Stimulated activated CD8-positive, alpha-beta memory T cell treated with anti-CD3 and anti-CD28 coated beads, Interleukin-15, amount 100 ng/mL, for 48 hours (primary cell): ENCODE measurements at places on chromosomes 11 and 22.

DNA sequence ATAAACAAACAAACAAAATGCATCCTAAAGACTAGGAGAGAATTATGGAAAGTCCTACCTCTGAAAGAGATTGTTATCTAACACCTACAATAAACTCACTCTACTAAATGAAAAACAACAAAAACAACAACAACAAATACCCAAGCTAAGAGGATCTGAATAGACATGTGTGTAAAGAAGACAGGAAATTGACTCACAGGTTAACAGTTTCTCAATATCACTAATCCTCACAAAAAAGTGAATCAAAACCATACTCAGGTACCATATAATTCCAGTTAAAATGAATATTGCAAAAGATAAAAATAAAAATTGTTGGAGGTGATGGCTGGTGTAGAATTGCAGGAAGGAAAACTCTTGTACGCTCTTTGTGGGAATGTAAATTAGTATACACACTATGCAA, 110.4 kb upstream of the TOP3B start:
- no peak for DNase-seq

DNA sequence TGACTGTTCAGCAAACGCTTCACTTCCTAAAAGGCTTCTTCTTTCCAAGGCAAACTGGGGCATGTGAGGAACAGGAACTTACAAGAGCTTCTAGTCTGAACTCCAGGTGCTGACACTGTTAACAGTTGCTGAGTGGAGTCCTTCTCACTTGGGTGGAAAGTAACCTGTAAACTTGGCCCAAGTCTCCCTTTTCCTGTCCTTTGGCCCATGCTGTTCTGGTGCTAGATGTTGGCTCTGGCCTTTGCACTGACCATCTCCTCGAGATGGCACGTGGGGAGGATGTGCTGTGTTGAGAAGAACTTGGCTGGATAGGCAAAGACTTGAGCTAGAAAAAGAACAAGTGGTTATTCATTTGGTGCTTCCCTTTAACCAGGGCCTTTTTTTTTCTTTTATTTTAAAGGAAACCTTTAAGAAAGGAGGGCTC, 53.6 kb downstream of the PTPRJ start:
- no peak for DNase-seq

DNA sequence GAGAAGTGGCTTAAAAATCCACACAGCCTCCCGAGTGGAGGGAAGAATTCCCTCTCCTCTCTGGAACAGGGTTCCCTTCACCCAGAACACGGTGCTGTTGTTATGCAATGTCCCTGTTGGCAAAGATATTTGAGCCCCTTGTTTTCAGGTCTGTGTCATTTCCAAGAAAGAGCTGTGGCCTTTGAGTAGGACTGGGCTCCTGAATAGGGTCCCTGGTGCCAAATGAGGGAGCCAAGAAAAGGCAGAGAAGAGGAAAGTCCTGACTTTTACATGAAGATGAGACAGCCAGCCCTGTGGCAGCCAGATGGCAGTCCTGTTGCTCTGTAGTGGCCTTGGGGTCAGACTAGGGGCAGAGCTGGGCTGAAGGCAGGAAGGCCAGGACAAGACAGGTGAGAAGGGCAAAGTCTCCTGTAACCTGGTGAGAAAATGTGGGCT, 51.2 kb upstream of the ELF5 start:
- DNase-seq, result no peak

DNA sequence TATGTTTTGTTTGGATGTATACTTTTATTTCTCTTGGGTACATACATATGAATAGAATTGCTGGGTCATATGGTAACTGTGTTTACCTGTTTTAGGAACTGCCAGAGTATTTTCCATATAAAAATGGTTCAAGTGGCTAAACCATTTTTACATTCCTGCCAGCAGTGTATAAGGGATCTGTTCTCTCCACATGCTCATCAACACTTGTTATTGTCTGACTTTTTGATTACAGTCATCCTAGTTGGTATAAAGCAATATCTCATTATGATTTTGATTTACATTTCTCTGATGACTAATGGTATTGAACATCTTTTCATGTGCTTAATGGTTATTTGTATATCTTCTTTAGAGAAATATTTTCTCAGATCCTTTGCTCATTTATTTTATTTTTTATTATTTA, 104.2 kb upstream of the RRM1 start:
- DNase-seq, result no peak

- DNase-seq, result peak; percentile 64
Observed at GRCh38 chr11:85810871-85811611, at the start of gene SYTL2. Gene SYTL2 (minus strand): TSS chr11:85811141. CDS start chr11:85757725, 53,416 bp downstream.

GRCh38 chr11:61357233-61357893, 4.3 kb downstream of the CYB561A3 start:
- no peak for DNase-seq

GRCh38 chr11:705646-706438, at the start of gene EPS8L2:
Gene EPS8L2 (plus strand): TSS chr11:706231. CDS start chr11:709408, 3,177 bp downstream.
- DNase-seq, result no peak

- no peak for DNase-seq
Observed at GRCh38 chr11:133175103-133175502, 357.2 kb downstream of the OPCML start.

GRCh38 chr22:20899827-20900423, 17.3 kb upstream of the CRKL start:
- DNase-seq, result no peak

DNA sequence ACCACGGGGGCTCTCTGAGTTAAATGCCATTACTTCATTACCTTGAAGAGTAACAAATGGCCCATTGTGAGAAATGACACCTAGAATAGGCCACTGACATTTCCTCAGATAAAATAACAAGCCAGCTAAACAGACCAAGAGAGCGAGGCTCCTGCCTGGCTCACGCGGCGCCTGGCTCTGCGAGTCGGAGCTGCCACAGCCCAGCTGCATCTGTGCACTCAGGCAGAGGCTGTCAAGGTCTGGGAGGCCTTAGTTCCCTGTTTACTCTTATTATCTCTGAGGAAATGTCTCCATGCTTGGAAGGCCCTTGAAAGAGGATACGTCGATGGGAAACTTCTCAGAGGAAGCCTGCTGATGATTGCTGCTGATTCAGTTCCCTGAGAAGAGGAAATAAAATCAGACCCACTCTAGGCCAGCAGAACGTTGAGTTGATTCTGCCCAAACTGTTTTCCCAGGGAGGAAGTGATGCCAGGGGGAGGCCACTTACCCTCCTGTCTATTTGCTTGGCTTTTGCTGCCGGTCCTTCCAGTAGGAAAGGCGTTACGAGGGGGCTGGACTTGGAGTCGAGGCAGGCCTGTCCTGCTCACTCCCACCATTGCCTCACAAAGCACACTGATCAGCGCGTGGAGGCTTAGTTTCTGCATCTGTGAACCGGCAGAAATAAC, 208.8 kb downstream of the TBC1D22A start:
- no peak for DNase-seq

DNA sequence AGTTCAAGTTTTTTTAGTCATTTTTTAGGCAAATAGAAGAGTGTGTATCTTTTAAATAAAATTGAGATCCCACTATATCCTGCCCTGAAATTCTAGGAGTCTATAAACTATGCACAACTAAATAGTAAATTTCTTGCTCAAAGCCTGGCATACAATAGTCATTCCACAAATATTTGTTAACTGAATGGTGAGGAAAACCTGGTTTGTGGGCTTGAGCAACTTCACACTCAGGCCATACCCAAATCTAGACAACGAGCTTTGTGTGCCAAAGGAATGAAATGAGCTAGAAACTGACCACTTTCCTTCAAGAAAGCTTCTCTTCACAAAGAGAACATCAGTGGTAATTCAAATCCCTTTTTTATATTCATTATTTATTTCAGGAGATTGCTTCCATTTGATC, 39.6 kb upstream of the AMOTL1 start:
- DNase-seq, result no peak

- DNase-seq, result no peak
Observed at GRCh38 chr11:117888139-117888566, 11.7 kb upstream of the FXYD6 start.

DNA sequence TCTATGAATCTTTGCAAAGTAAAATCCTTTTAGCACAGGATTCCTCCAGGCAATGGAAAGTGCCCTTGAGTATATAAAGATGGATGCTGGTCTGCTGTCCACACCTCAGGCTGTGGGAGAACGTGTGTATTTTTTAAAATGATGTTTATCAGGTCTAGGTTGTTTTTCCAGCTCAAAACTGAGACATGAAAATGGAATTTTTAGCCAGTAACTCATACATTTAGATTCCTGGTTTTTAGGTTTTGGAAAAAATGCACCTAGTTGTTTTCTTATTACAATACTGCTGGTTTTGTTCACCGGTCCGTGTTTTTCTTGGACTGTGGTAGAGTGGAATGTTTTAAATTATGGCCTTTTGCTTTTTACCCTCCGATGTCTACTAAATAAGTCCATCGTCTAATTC, 554.7 kb downstream of the SOX6 start:
- DNase-seq, result no peak

DNA sequence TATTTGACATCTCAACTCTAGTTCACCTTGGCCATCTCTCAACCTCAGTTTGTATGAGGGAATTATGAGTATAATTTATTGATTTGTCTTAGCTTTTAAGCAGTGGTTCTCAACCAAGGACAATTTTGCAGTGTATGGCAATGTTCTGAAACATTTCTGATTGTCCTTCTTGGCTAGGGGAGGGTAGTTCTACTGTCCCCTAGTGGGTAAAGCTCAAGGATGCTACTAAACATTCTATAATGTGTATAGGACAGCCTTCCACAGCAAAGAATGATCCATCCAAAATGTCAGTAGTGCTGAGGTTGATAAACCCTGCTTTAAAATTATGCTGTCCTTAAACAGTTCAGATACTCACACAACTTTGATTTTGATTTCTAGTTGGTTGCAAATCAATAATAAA, 78.1 kb upstream of the ALKBH3 start:
- no peak for DNase-seq

- DNase-seq, result no peak
Observed at GRCh38 chr22:30212996-30213441, 33.5 kb downstream of the LIF start.

GRCh38 chr11:118870396-118871343, 13.0 kb upstream of the CXCR5 start:
- DNase-seq, result no peak

GRCh38 chr22:46039535-46039934, 62.6 kb upstream of the WNT7B start:
- DNase-seq, result no peak

DNA sequence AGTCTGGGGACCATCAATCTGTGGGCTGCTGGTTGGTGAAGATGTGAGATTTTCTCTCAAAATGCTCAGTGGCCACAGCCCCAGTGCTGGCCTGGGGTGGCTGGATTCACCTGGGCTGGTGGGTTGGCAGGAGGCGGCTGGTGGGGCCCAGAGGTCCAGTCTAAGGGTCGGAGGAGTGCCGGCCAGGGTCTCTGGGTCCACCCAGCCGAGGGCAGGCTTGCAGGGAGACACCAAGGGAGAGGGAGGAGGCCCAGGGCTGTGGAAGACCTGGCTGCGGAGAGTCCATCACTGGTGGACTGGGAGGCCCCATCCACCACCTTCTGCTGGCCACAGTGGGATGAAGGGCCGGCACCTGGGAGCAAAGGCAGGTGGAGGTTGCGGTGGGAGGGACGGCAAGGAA, 582 bp upstream of the SHANK3 start:
- no peak for DNase-seq

DNA sequence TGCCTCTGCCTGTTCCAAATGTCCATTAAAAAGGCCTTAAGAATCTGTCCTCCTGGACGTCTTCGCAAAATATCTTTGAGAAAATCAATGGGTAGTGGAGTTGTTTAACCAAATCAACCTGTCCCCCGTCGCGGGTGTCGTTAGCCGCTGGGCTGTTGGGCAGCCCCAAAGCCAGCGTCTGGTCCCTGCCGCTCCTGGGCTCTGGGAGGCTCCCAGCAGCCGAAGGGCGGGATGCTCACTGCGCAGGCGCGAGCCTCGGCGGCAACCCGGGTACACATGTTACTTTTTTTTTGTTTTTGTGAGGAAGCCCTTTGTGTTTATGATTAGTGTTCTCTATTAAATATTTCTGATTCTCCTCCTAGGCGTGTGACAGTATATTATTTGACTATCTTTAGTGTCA, 12.6 kb downstream of the MMP10 start:
- DNase-seq, result no peak

- DNase-seq, result no peak
Observed at GRCh38 chr22:49299821-49300231, 527.8 kb downstream of the BRD1 start.

- no peak for DNase-seq
Observed at GRCh38 chr11:112658431-112658878, 302.8 kb upstream of the NCAM1 start.

DNA sequence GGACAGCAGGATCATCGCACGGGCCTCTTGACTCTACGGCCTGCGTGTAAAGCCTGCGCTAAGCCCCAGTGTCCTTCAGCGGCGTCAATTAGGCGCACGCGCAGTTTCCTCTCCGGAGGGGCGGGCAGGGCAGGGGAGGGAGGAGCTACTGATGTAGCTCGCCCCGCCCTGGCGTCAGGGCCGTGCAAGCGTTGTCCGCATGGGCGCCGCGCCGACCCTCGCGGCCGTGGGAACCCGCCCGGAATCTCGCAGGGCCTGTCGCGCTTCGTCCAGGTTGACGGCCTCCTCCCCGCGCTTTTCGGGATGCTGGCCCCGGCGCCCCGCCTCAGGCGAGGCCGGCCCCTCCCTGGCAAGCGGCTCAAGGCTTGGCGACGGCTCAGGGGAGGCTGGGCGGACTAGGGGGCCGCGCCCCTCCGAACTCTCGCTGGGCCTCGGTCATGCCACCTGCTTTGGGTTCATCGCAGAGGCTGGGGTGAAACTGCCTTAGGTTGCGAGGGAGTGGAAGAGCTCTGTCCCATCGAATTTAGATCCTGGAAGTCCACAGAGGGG, 61.1 kb downstream of the ST3GAL4 start:
- peak; percentile 56 for DNase-seq

DNA sequence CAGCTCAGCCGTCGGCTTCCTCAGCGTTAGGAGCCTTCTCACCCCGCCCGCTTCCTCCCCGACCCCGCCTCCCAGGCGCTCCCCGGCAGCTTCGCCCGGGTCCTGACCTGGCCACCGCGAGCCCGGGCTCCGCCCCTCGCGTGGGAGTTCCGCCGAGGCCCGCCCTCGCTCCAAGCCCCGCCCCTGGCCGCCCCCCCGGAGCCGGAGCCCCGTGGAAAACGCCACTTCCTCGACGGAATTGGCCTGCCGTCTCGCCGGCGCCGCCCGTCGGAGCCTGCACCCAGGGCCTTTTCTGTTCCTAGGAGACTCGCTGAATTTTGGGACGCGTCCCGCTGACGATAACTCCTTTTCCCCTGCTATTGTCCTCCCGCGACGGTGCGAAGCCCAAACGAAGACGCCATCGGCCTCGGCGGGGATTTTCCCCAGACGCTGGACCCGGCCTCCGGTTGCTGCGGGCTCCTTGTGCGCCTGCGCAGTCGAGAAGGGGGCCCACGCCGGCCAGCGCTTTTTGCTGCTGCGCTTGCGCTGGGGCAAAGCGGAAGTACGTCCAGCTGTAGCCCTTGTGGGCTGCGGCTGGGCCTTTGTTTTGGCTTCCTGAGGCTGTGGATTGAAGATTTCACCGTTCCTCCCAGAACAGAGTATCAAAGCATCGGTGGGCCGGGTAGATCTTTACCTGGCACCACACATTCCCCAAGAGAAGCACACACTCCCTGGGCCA, 10.0 kb downstream of the RELA start:
- peak; percentile 96 for DNase-seq

- no peak for DNase-seq
Observed at GRCh38 chr11:47495011-47495855, 46.3 kb upstream of the RAPSN start.
